Activated T-cell treated with anti-CD3 and anti-CD28 coated beads, Interleukin-2, amount 50 U/mL, for 72 hours (primary cell): ENCODE measurements at places on chromosomes 12 and 14. TPM values are rescaled to one million over a fixed set of nuclear protein-coding genes. Genes with fewer than 3 reads are reported as not detected.

DNA sequence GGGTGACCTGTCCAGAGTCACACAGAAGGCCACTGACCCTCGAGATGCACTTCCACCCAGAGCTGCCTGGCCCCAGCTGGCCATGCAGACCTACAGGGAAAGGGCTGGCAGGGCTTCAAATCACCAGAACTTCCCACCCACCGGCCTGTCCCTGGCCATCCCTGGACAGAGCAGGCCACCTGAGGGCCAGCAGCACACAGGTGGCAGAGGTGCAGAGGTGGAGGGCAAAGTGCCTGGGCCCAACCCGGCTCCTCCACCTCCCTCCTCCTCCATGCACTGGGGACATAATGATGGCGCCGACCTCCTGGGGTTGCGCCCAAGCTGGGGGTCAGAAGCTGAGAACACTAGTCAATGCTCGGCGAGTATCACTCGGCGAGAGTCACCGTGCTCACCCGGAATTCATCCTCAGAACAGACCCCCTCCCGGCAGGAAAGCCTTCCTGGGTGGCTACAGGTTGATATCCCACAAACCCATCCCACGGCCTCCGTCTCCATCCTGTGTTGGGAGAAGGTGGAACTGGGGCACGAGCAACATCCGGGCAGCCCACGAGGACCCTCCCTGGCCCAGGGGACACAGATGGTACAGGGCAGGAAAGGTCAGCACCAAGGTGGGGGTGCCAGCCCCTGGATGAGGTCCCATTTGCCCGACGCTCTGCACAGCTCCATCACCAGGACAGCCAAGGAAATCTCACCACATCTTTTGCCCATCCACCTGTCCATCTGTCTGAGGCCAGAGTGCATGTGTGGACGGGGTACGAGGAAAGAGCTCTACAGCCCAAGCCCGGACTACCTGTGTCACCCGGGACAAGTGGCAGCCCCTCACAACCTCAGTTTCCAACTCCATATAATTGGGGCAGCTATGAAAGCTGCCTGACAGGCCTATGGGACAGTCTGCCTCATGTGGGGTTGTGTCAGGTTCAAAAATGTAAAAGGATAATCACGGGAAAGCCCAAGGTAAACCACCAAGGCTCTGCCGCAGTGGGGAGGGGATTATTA, 10.8 kb downstream of the BEGAIN start:
- peaks cover 5% of the 10 kb centered on the region for H3K4me1 ChIP-seq
- H3K27me3 ChIP-seq: peaks cover 6% of the 10 kb centered on the region
- no peaks in the 10 kb centered on the region for H3K36me3 ChIP-seq
- no peak for DNase-seq
- no peak overlapping the region for H3K27ac ChIP-seq

DNA sequence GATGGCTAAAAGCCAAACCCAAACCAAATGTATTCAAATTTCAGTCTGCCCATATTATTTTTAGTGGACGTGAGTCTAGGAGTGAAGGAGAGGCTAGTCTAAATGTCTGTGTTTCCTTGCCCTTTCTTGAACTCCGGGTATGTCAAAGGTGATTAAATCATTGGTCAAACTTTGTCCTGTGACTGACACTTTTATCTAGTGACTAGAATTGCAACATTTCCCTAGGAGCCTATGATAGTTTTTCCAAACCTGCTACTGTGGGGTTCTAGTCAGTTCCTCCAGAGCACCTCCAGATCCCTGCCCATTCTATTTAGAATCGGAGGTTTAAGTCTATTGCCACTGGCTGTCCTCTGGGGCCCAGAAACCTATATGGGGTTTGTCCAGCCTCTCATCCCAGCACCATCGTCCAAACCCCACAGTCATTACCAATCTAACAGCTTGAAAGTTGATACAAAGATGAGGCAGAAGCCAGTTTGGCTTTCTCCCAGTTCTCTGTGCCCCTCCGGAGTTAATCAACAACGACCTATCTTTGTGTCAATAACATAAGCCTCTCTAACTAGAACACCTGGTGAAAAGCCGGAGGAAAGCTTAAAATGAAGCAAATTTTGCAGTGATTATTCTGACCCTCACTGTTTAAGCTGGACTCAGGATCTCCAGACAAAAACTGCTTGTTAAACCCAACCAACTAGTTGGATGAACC, 306.7 kb downstream of the ZFP36L1 start:
- DNase-seq: no peak
- no peak overlapping the region for H3K27ac ChIP-seq
- peaks cover 9% of the 10 kb centered on the region for H3K36me3 ChIP-seq
- no peaks in the 10 kb centered on the region for H3K27me3 ChIP-seq
- no peak overlapping the region for H3K4me3 ChIP-seq
- H3K4me1 ChIP-seq: peaks cover 66% of the 10 kb centered on the region

The TRHDE gene
- total RNA-seq: not detected

The MSI1 gene
- total RNA-seq: 6.6 TPM

DNA sequence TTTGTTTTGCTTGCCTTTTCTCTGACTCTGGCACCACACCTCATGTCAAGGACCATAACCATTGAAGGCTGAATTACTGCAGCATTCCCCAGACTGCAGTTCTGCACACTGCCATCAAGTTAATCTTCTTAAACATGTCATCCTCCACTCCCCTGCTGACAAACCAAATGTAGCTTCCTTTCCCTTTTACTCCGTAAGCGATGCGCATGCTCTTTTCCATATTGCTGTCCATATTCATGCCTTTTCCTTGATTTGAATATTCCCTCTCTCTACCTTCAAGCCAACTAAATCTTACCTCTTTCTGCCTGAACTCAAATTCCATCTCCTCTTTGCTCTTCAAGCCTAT, 13.6 kb downstream of the GPX2 start:
- peaks cover 1% of the 10 kb centered on the region for H3K36me3 ChIP-seq
- H3K4me1 ChIP-seq: peaks cover 14% of the 10 kb centered on the region
- H3K27me3 ChIP-seq: no peaks in the 10 kb centered on the region
- DNase-seq: no peak
- H3K4me3 ChIP-seq: no peak overlapping the region

The TEX52 gene
- total RNA-seq: 0.48 TPM

DNA sequence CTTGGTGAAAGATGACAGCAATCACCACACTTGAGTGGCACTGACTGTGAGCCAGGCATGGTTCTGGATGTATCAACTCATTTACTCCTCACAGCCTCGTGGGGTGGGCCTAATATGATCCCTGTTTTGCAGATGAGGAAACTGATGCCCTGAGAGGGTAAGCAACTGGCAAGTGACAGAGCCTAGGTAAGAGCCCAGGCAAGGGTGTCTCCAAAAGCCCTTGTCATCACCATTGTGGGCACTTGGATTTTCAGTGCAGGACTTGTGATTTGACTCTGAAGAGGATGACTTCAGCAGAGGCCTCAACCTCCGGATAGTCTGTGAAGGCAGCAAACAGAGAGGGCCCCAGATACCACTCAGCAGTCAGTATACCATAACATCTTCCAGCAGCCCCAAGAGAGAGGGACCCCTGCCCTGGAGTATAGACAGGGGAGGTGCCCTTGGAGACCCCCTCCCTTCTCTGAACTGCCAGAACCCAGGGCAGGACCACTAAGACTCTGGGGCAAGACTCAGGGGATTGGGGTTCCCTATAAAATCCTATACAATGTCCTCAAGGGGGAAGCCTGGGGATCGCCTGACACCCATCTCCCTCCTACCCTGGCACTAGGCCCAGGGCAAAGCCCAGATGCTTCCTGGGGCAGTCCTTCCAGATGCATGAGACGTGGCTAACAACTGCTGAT, 7.1 kb upstream of the KRT5 start:
- H3K27me3 ChIP-seq: no peaks in the 10 kb centered on the region
- no peak for DNase-seq

GRCh38 chr14:68800390-68800789, 7.5 kb upstream of the ZFP36L1 start:
- no peak for DNase-seq
- H3K4me3 ChIP-seq: peak overlapping the region; percentile 15
- peaks cover 61% of the 10 kb centered on the region for H3K4me1 ChIP-seq
- H3K27me3 ChIP-seq: no peaks in the 10 kb centered on the region
- H3K36me3 ChIP-seq: peaks cover 25% of the 10 kb centered on the region

The TAS2R42 gene
- not detected for total RNA-seq

The GUCY2C gene
- not detected for total RNA-seq

DNA sequence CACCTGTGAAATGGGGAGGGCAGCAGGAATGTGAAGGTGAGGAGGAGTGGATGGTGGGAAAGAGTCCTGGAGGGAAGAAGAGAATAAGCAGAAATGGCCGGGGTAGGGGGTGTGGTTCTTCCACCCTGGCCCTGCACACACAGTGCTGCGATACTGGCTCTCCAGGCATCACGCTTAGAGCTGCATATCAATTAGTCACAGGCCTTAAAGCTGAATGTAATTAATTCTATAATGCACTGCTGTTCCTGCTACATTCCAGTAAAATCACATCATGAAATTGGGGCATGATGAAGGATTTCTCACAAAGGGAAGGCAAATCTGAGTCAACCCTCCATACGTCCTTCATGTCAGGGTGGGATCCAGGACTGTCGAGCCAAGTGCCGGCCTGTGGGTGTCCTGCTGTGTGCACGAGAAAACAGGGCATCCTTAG, 566.1 kb downstream of the BCL11B start:
- H3K36me3 ChIP-seq: no peaks in the 10 kb centered on the region
- peaks cover 34% of the 10 kb centered on the region for H3K4me1 ChIP-seq
- DNase-seq: no peak
- H3K27ac ChIP-seq: no peak overlapping the region

DNA sequence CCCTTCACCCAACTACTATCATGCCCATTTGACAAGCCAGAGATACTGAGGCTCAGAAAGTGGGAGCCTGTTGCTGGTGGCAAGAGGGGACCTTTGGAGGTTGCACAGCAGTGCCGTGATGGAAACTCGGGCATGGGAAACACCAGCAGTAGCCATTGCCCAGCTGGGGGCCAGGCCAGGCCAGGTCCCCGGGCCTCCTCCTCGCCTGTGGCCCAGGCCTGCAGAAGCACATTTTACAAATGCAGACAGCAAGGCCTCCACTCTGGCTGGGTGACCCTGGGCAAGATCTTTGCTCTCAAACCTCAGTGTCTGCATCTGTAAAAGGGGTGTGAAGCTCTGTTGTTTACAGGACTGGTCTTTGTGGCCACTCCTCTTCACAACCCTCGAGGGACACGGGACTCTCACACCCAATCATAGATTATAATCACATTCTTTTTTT, 4.5 kb upstream of the SH2B3 start:
- peaks cover 1% of the 10 kb centered on the region for H3K36me3 ChIP-seq
- no peak overlapping the region for H3K4me3 ChIP-seq
- no peak for DNase-seq
- no peaks in the 10 kb centered on the region for H3K27me3 ChIP-seq

GRCh38 chr14:75757644-75758402, 96.8 kb downstream of the TTLL5 start:
- no peaks in the 10 kb centered on the region for H3K36me3 ChIP-seq
- H3K4me1 ChIP-seq: no peaks in the 10 kb centered on the region
- H3K4me3 ChIP-seq: no peak overlapping the region
- DNase-seq: no peak
- H3K27ac ChIP-seq: peak overlapping the region; percentile 70

- DNase-seq: no peak
- H3K4me1 ChIP-seq: peaks cover 22% of the 10 kb centered on the region
- H3K36me3 ChIP-seq: no peaks in the 10 kb centered on the region
Measured at GRCh38 chr14:59274991-59275391, 86.5 kb downstream of the DAAM1 start.

GRCh38 chr12:127108360-127109215, 1158.4 kb upstream of the TMEM132C start:
- no peaks in the 10 kb centered on the region for H3K27me3 ChIP-seq
- DNase-seq: peak; percentile 55
- H3K36me3 ChIP-seq: no peaks in the 10 kb centered on the region
- H3K4me1 ChIP-seq: no peaks in the 10 kb centered on the region
- H3K27ac ChIP-seq: peak overlapping the region; percentile 50
- no peak overlapping the region for H3K4me3 ChIP-seq

The HOXC5 gene
- total RNA-seq: not detected

The MANSC4 gene
- not detected for total RNA-seq

DNA sequence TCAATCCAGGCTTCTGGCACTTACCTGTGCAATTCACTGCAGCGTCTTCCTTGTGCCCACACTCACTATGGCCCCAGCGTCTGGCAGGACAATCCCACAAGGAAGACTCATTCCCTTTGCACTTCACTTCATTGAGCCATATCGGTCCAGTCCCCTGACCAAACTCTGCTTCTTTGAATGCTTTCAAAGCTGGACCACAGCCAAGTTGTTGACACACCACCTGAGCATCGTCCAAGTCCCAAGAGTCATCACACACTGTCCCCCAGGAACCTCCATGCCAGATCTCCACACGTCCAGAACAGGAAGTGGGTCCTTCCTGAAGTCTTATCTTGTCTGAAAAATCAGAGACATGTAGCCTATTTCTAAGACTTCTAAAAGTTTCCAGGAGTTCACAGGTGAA, 20.2 kb downstream of the CD163 start:
- no peaks in the 10 kb centered on the region for H3K36me3 ChIP-seq
- H3K27ac ChIP-seq: no peak overlapping the region
- H3K4me1 ChIP-seq: no peaks in the 10 kb centered on the region
- no peak for DNase-seq
- no peaks in the 10 kb centered on the region for H3K27me3 ChIP-seq
- H3K4me3 ChIP-seq: no peak overlapping the region

DNA sequence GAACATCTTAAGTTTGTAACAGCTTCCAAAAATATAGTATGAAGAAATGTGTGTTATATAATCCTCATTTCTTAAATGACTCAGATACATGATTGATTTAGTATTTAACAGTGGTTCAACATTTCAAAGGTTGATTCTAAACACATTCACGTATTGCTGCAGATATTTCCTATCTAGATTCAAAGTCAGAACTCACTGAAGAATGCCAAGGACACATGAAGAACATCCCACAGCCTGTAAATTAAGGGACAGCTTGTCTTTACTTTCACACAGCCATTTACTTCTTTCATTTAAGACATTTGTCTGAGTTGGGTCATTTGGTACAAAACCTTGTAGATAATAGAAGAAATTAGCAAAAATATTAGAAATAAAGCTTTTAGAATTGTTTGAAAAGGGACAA, 66.9 kb upstream of the CPSF6 start:
- no peak overlapping the region for H3K27ac ChIP-seq
- H3K4me3 ChIP-seq: no peak overlapping the region
- no peaks in the 10 kb centered on the region for H3K36me3 ChIP-seq
- H3K4me1 ChIP-seq: peaks cover 9% of the 10 kb centered on the region

- H3K27me3 ChIP-seq: no peaks in the 10 kb centered on the region
- no peak overlapping the region for H3K4me3 ChIP-seq
- H3K36me3 ChIP-seq: peaks cover 13% of the 10 kb centered on the region
- peaks cover 30% of the 10 kb centered on the region for H3K4me1 ChIP-seq
- DNase-seq: no peak
Measured at GRCh38 chr12:64742416-64742815, 16.8 kb downstream of the GNS start.

DNA sequence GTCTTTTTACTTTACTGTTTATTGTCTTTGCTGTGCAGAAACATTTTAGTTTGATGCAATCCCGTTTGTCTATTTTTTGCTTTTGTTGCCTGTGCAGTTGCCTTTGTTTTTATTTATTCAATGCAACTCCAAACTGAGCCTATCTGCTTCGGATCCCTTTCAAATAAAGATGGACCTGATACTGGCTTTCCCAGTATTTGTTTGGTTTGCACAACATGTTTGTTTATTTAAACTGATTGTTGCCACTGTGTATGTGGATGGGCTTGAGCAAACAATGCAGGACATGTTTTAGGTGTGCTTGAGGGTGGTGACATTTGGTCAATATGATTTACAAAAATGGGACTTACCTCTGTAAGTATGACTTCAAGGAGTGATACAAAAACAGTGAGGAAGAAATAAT, 6.7 kb downstream of the TRHDE start:
- H3K4me3 ChIP-seq: no peak overlapping the region
- H3K4me1 ChIP-seq: no peaks in the 10 kb centered on the region
- H3K36me3 ChIP-seq: no peaks in the 10 kb centered on the region
- no peak for DNase-seq
- H3K27ac ChIP-seq: no peak overlapping the region
